ENCODE measurements at places on chromosomes 4 and X.

DNA sequence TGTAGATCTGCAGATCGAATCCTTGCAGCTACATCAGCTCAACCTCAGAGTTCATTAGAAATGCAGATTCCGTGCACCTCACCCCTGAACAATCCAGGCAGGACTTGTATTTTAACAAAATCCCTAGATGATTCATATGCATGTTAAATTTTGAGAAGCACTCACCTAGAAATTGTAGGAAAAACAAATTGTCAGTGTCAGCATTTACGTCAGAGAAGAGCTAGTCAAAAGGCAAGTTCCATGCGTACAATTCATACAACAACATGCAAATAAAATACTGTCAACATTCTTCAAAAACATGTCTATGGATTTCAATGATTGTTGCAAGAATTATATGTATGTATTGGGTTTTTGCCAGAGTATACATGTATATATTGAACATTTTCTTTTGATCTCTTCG, 504.5 kb downstream of the NLGN4X start:
- no peak for DNase-seq

GRCh38 chr4:55820279-55820678, 689 bp downstream of the EXOC1L start:
- DNase-seq, result no peak

GRCh38 chr4:7727749-7728148, 211.9 kb downstream of the AFAP1 start:
- no peak for DNase-seq

GRCh38 chrX:48848847-48849246, 13.4 kb upstream of the PCSK1N start:
- DNase-seq, result no peak

- DNase-seq, result no peak
Observed at GRCh38 chr4:182918044-182918607, 940 bp upstream of the DCTD start.

GRCh38 chr4:94819371-94820168, 61.8 kb downstream of the BMPR1B start:
- DNase-seq, result no peak

- DNase-seq, result no peak
Observed at GRCh38 chr4:148495463-148495862, 53.2 kb upstream of the NR3C2 start.

DNA sequence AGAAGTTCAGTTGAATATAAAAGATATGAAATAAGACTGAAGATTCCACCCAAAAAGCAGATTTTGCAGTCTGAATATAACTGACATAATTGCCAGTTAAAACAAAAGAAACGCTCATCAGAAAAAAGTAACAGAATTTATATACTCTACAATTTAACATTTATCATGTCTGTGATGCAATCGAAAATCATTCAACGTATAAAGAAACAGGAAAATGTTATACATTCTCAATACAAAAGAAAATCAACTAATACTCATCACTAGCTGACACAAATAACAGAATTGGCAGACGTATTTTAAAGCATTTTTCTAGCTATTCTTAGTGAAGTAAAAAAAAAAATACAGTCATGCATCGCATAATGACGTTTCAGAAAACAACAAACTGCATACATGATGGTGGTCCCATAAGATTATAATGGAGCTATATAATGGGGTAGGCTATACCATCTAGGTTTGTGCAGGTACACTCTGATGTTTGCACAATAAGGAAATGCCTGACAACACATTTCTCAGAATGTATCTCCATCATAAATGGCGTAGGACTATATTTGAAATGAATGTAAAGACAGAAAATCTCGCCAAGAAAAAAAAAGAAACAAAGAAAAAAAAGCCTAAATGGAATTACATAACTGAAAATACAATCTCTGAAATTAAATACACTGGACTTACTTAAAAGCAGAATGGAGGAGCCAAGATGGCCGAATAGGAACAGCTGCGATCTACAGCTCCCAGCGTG, 34.3 kb downstream of the OR13H1 start:
- DNase-seq, result no peak

- DNase-seq, result no peak
Observed at GRCh38 chrX:140151316-140151715, 186.0 kb upstream of the CXorf66 start.

GRCh38 chr4:2412534-2412884, 5.9 kb downstream of the ZFYVE28 start:
- peak; percentile 38 for DNase-seq

DNA sequence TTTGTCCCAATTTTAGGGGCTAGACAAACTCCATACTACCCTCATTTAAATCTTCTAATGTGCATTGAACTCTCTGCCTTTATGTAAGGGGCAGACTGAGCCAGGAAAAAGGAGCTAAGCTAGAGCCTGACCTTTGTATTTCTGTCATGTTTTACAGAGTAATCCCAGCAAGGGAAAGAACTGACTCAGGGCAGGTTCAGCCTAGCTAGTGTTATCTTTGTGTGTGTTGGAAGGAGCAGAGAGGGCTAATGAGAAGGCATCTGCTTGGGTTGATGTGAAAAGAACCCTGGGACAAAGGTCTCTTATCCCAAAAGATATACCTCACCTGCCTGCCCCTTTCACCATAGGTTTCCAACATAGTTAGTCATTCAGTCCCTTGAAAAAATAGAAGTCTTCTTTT, 31.7 kb downstream of the IGSF1 start:
- DNase-seq, result no peak

- no peak for DNase-seq
Observed at GRCh38 chr4:8201321-8201781, 2.3 kb downstream of the SH3TC1 start.

GRCh38 chr4:150212927-150213326, 134.7 kb downstream of the DCLK2 start:
- DNase-seq, result no peak

DNA sequence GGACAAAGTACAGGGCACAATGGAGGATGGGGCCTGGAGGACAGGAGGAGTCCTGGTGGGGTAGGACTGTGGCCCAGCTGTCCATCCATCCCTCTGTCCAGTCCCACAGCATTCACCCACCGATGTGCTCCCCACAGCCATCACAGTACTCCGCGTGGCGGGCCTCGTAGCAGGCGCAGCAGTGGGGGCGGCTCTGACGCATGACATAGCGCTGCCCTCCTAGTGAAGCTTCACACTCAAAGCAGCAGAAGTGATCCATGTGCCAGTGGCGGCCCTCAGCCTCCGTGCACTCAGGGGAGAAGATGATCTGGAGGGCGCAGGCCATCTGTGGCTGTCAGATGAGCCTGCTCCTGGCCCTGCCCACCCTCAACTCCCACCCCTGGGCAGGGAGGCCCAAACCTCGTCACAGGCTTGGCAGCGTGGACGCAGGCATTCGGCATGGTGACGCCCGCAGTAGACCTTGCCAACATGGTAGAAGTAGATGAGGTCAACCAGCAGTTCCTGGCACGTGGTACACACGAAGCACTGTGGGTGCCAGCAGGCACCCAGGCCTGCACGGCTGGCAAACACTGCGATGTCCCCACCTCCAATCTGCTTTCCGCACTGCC, 6.3 kb downstream of the PLP2 start:
- no peak for DNase-seq

DNA sequence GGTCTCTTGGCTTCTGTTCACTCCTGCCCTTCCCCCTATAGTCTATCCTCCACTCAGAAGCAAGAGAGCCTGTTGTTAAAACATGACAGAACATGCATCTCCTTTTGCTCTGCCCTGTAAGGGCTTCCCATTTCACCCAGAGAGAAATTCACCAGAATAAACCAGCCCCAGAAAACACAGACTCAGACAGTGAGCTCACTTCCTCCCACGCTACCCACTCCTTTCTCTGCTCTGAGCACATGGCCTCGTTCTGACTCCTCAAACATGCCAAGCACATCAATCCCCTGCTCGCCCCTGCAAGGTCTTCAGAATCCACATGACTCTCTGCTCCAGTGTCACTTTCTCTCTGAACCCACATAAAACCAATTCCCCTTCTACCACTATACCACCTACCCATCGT, 50.4 kb downstream of the MID1 start:
- no peak for DNase-seq

- DNase-seq, result no peak
Observed at GRCh38 chrX:78693012-78693411, 33.9 kb upstream of the RTL3 start.

DNA sequence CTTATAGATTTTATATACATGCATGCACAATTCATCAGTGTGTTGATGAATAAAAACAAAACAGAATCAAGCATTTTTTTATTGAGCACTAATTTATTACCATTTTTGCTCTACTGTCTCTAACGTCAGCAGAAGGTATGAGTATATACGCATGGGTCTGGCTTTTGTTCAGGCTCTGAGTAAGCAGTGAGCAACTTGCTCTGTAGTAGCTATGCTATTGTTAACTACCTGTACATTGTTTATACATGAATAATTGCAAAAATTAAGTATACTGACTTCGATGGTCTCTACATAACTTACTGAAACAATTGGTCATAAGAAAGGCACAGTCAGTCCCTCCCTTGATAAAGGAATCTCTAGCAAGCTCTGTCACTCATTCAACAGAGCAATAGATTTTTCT, 122.9 kb downstream of the RS1 start:
- no peak for DNase-seq

- no peak for DNase-seq
Observed at GRCh38 chr4:113742643-113743042, 18.9 kb downstream of the CAMK2D start.

- DNase-seq, result no peak
Observed at GRCh38 chrX:68658530-68658929, 11.1 kb downstream of the STARD8 start.

DNA sequence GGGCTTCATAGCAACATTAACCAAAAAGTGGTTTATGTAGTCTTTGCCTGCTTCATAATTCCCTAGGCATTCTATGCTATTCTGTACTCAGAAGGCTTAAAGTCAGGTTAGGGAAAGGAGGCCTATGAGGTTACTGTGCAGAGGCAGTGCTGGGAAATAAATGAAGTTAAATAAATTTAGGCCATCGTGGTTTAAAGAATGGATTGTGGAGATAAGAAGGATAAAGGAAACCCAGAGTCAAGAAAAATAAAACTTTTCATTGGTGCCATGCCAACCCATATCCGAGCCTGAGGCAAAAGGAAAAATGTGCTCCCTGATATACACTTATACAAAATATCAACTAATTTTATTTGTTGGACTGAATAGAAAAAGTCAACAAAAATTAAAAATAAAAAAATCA, 70.2 kb downstream of the AR start:
- no peak for DNase-seq

DNA sequence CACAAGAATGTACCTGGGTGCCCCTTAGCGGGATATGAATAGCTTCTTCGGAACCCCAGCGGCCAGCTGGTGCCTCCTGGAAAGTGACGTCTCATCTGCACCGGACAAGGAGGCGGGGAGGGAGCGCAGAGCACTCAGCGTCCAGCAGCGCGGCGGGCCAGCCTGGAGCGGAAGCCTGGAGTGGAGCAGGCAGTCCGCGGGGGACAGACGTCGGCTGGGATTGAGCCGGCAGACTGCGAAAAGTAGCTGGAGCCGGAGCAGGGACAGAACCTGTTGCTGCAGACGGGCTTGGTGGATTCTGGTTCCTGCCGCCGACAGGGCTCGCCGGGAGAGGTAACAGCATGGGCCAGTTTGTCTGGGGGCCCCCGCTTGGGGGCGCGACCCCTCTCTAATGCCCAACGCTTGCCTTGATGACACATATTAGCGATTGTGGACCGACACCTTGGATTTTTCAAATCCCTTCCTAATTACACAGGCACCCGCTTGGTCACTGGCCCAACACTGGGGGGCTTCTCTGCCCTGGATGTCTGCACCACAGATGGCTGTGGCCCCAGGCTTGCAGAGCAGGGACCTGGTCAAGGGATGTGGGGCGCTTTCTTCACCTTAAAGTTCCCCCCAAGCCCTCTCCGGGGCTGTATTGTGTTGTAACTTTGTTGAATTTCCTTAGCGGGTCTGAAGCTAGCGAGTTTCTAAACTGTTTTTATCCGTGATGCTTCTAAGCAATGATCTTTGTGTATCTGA, at the start of gene NPFFR2:
TSS of gene NPFFR2 (plus strand) at position 133 of the 741 bp plus-strand sequence. CDS start 96,592 bp downstream, outside the sequence.
- DNase-seq, result no peak

GRCh38 chr4:33696586-33696985, 2547.7 kb downstream of the ARAP2 start:
- DNase-seq, result no peak

- no peak for DNase-seq
Observed at GRCh38 chrX:47611926-47612325, 7.7 kb downstream of the SYN1 start.

DNA sequence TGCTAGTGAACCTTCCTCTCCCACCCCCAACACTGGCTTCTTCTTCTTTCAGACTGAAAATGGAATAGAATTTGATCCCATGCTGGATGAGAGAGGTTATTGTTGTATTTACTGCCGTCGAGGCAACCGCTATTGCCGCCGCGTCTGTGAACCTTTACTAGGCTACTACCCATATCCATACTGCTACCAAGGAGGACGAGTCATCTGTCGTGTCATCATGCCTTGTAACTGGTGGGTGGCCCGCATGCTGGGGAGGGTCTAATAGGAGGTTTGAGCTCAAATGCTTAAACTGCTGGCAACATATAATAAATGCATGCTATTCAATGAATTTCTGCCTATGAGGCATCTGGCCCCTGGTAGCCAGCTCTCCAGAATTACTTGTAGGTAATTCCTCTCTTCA, 14.7 kb downstream of the TNMD start:
- DNase-seq, result no peak

GRCh38 chr4:99054428-99054994, 34.1 kb downstream of the ADH5 start:
- DNase-seq, result no peak

DNA sequence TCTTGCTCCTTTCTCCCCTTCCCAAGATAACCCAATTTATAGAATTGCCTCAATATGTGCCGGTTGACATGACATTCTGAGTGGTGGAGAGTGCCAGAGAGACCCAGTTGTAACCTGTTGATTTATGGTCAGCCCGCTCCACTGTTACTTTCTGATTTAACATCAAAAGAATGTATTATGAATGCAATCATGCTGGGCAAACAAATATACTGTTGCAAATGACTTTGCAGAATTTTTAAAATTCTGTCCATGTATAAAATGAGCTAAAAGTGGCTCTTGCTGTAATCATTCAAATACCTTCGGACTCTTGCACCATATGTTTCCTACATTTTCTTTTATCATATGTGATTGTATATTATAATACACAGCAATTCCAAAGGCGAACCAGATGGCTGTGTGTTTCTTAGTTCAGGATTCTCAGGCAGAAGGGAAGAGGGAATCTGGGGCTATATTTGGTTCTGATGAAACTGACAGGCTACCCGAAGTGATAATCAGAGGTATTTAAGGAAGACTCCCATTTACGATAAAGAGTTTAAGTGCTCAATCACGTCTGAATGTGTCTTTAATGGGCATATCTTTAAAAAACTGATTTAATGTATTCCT, 131.7 kb downstream of the CLCN4 start:
- no peak for DNase-seq

DNA sequence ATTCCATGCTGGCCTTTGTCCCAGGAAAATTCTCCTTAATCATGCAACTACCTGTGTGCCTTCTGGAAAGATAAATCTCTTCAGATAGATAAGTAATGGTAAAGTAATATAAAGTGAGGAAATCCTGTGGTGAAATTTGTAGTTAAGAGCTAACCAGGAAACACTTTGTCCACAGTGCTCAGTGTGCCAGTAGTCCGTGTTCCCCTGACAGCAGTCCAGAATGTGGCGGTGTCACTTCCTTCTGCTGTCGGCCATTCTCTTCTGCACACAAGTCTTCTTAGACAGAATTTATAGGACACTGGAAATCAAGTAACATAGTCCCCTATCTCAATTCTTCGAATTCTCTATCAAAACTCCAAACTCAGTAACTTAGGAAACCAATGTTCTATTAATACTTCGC, 5.7 kb upstream of the CXXC4 start:
- DNase-seq, result no peak

Data from activated CD8-positive, alpha-beta memory T cell treated with anti-CD3 and anti-CD28 coated beads for 1 hour (primary cell).